ENCODE measurements at places on chromosomes 6 and 20. TPM values are rescaled to one million over a fixed set of nuclear protein-coding genes. Genes with fewer than 3 reads are reported as not detected.
A peak's percentile ranks its signal among the peaks of the same experiment; 100 is the strongest.

GRCh38 chr6:156587751-156588301, 189.4 kb upstream of the ARID1B start:
- H3K4me3 ChIP-seq = no peak overlapping the region
- no peak for DNase-seq
- no peaks in the 10 kb centered on the region for H3K36me3 ChIP-seq
- no peak overlapping the region for H3K27ac ChIP-seq

DNA sequence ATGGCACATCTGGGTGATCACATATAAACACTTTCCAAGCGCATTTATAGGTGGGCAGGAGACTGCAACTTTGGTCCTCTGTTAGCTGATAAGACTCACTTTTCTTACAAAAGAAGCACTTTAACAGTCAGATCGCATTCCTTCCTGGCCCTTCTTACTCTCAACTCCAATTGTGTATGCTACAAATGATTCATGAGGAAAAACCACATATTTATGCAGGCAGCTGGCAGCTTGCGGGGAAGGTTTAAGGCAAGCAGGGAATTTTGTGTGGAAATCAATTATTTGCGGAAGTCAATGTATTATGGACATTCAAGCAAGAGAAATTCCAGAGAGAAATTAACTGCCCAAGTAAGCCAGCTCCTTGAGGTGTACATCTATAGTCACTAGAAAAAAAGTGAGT, 194.0 kb downstream of the PKHD1 start:
- no peaks in the 10 kb centered on the region for H3K27me3 ChIP-seq
- no peak overlapping the region for H3K27ac ChIP-seq
- DNase-seq = no peak
- no peaks in the 10 kb centered on the region for H3K4me1 ChIP-seq

DNA sequence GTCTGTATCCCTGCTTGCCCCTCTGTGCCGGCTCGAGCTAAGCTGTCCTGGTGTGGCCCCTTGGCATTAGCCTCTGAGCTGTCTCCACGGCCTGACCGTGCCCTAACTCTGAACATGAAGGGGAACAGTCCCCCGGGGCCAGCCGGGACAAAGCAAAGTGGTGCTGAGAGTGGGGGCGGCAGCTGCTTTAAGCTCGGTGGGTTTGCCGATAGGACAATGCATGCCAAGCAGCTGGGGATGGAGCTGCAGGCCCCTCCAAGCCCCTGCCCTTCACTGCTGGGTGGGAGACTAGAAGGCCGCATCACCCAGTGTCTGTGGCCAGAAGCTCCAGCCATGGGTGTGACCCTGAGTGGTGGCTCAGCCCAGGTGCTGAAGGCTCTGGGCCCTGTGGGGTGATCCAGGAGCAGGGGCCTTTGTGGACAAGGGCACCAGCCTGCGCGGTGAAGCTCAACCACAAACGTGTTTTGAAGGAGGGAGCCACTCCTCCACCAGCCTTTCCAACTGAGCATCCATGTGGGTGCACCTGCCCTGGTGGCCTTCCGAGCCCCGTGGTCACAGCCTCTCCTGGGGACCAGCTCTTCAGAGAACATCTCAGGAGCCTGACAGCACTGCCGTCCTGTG, 242.5 kb downstream of the ERMARD start:
- DNase-seq = no peak
- H3K4me3 ChIP-seq = no peak overlapping the region
- no peaks in the 10 kb centered on the region for H3K27me3 ChIP-seq
- peak overlapping the region; percentile 22 for H3K27ac ChIP-seq
- H3K4me1 ChIP-seq = peaks cover 37% of the 10 kb centered on the region
- H3K36me3 ChIP-seq = no peaks in the 10 kb centered on the region

DNA sequence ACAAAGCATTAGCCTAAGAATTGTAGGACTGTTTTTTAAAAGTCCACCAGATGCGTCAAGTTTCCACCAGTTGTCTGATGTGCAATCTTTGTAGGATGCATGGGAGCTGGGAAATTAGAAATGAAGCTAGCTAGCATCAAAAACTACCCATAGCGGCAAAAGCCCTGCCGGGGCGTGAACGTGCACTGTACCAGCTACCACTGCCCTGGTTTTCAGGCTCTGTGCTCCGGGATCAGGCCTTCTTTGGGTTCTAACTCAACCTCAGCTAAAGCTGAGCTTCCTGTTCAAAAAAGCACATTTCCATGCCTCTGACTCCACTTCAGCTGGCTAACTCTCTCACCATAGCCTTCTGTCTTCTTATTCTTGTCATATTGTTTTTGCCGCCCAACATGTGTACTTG, 26.9 kb upstream of the FUCA2 start:
- no peaks in the 10 kb centered on the region for H3K27me3 ChIP-seq
- H3K27ac ChIP-seq = peak overlapping the region; percentile 84
- H3K4me3 ChIP-seq = peak overlapping the region; percentile 80
- H3K36me3 ChIP-seq = no peaks in the 10 kb centered on the region
- H3K4me1 ChIP-seq = peaks cover 51% of the 10 kb centered on the region

- no peak overlapping the region for H3K27ac ChIP-seq
- DNase-seq = no peak
- H3K27me3 ChIP-seq = peaks cover 2% of the 10 kb centered on the region
- no peak overlapping the region for H3K4me3 ChIP-seq
- peaks cover 3% of the 10 kb centered on the region for H3K4me1 ChIP-seq
These were observed 64.0 kb downstream of the BLOC1S5 start for GRCh38 chr6:8000188-8000596.

DNA sequence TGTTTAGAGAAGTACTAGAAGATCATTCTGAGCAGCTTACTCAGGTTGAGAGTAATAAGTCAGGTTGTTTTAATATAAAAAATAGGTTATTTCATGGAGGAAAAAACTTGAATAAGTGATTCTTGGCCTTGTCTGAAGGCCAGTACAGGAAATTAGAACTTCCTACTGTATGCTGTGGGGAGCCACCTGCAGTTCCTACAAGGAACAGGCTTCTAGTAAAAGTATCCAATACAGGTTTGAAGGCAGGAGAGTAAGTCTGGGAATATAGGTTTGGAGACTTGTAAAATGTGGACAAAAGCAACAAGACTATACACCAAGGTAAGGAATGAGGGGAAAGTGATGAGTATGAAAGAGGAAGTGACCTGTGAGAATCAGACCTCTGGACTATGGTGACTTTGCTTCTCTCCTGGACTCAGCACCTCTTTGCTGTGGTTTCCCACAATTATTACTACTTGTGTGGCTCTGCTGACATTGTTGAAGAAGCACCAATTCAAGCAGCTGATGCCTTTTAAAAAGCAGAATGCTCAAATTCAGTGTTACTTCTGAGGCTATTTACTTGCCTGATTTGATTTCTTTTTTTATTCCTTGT, 278.6 kb downstream of the TBC1D7 start:
- H3K4me3 ChIP-seq = no peak overlapping the region
- no peaks in the 10 kb centered on the region for H3K36me3 ChIP-seq
- no peak for DNase-seq
- no peak overlapping the region for H3K27ac ChIP-seq

- peaks cover 2% of the 10 kb centered on the region for H3K36me3 ChIP-seq
- H3K4me3 ChIP-seq = peak within 1 kb of the TSS; percentile 55
- DNase-seq = peak; percentile 8
- peaks cover 11% of the 10 kb centered on the region for H3K27me3 ChIP-seq
- peaks cover 3% of the 10 kb centered on the region for H3K4me1 ChIP-seq
These were observed at the start of gene PLCB4 for GRCh38 chr20:9068841-9069663. Gene PLCB4, plus strand, starts transcription at chr20:9069087. Its CDS starts 238,728 bp downstream, at chr20:9307815.

GRCh38 chr6:140854318-140854717, 1278.4 kb upstream of the GJE1 start:
- H3K4me3 ChIP-seq = no peak overlapping the region
- H3K27ac ChIP-seq = no peak overlapping the region
- DNase-seq = no peak
- H3K36me3 ChIP-seq = no peaks in the 10 kb centered on the region

- no peak overlapping the region for H3K27ac ChIP-seq
- no peak overlapping the region for H3K4me3 ChIP-seq
- no peaks in the 10 kb centered on the region for H3K4me1 ChIP-seq
These were observed 52.4 kb upstream of the BLCAP start for GRCh38 chr20:37580069-37580468.

CLPSL2 gene
- total RNA-seq = not detected

RNF182 gene
- not detected for total RNA-seq

DNA sequence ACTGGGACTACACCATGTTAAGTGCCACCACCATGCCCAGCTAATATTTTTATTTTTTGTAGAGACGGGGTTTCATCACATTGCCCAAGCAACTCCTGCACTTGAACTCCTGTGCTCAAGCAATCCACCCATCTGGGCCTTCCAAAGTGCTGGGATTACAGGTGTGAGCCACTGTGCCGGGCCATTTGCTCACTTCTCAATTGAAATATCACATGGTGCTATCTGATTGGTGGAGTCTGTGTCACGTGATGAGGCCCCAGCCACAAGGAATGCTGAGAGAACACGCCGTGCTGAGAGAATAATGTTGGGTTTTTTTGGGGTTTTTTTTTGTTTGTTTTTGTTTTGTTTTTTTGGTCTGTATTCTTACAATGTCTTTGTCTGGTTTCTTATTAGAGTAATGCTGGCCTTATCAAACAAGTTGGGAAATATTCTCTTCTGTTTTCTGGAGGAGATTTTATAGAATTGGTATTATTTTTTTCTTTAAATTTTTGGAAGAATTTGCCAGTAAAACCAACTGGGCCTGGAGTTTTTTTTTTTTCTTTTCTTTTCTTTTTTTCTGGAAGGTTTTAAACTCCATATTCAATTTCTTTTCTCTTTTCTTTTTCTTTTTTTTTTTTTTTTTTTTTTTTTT, 183.2 kb upstream of the KCNG1 start:
- H3K4me3 ChIP-seq = no peak overlapping the region
- DNase-seq = no peak
- no peaks in the 10 kb centered on the region for H3K36me3 ChIP-seq
- no peaks in the 10 kb centered on the region for H3K4me1 ChIP-seq
- no peak overlapping the region for H3K27ac ChIP-seq

DNA sequence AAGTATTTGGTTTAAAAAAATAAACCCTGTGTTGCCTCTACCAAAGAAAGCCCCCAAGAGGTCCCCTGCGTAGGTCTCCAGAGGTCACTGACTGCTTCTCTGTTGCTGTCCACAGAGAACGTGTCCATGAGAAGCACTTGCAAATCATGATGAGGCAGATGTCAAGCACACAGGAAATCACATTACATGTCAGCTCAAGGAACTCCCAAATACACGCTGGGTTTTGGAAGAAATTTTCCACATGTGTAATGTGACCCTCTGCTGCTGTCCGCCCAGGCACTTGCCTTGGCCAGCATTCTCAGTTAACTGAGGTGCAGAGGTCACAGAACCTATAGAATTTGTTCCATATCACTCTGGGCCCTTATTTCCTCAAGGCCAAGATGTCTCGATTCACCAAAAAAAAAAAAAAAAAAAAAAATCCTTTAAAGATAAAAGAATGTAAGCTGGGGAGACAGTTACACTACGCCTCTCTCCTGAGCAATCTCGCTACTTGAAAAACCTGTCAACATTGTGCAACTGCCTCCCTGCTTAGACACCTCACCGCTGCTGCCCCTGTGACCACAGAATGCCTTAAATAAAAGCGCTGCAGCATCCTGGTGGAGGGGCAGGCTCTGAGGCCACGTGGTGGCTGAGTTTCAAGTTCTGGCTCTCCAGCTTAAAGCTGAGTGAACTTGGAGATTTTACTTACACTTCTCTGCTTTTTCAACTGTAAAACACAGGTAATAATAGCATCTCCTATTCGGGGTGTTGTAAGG, 42.3 kb downstream of the SLC22A23 start:
- H3K27ac ChIP-seq = no peak overlapping the region
- H3K4me1 ChIP-seq = peaks cover 12% of the 10 kb centered on the region
- H3K36me3 ChIP-seq = no peaks in the 10 kb centered on the region
- no peaks in the 10 kb centered on the region for H3K27me3 ChIP-seq
- peak; percentile 56 for DNase-seq

BHLHE23 gene
- not detected for total RNA-seq

PDE7B gene
- total RNA-seq = 0.73 TPM

TSBP1 gene
- not detected for total RNA-seq

NUS1 gene
- 34.0 TPM for total RNA-seq

- no peak overlapping the region for H3K4me3 ChIP-seq
- no peaks in the 10 kb centered on the region for H3K27me3 ChIP-seq
- DNase-seq = no peak
These were observed 713.1 kb downstream of the HDGFL1 start for GRCh38 chr6:23282252-23283021.

DNA sequence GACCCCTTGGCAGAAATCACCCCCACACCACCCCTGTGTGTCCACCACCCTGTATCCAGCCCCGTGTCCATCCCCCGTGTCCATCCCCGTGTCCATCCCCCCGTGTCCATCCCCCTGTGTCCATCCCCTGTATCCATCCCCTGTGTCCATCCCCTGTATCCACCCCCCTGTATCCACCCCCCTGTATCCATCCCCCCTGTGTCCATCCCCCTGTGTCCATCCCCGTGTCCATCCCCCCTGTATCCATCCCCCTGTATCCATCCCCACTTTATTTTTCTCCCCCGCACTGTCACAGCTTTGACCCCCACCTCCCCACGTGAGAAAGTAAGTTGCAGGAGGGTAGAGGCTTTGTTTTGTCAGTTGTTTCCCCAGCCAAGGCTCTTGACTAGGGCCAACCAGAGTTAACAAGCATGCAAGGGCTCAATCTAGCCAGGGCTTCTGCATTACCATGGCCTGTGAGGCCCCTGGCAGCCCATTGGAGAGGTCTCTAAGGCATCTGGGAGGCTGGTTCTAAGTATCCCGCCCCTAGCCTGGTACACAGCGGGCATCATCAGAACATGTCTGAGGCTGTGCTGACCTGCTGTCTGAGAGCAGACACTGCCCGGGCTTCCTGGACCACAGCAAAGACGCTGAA, 18.1 kb upstream of the SIRPA start:
- DNase-seq = no peak
- no peak overlapping the region for H3K4me3 ChIP-seq
- H3K27ac ChIP-seq = no peak overlapping the region
- no peaks in the 10 kb centered on the region for H3K36me3 ChIP-seq
- peaks cover 5% of the 10 kb centered on the region for H3K27me3 ChIP-seq

- no peak overlapping the region for H3K27ac ChIP-seq
- H3K4me3 ChIP-seq = no peak overlapping the region
- H3K27me3 ChIP-seq = peaks cover 27% of the 10 kb centered on the region
- peaks cover 21% of the 10 kb centered on the region for H3K4me1 ChIP-seq
These were observed 14.6 kb upstream of the DCBLD1 start for GRCh38 chr6:117467876-117468275.

DNA sequence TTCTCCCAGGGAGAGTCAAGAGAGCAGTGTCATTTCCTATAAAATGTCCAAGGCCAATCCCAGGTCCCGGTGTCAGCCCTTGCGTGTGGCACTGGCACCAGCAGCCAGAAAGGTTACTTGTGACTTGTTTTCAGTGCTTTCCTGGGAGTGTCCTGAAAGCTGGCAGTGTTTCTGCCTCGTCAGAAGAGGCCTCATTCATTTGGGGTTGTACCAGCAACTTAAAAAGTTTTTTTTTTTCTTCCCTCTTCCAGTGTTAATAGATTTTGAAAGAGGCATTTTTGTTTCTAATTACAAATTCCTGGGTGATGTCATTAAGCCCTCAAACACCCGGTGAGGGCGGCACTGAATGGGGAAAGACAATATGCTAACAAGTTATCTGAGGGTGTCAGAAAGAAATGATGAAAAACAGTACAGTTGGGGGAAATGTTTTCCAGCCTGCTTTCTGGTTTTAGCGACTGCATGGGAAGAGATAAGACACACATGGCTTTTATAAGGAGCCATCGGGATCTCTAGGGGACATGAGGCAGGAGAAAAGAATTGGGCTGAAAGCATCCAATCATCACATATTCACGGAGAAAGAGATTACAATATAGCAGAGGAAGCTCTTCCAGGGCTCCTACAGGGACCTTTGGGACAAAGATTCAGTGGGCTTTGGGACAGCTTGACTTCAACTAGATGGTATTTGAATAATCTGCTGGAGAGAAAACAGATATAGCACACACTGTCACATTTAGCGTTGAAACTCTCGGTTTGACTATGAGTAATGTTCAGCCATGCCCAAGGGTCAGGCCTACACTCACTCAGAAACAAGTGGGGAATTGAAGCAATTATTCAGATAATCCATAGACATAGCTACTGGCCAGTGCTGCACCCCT, 153.0 kb downstream of the BCAS1 start:
- no peak overlapping the region for H3K4me3 ChIP-seq
- peaks cover 41% of the 10 kb centered on the region for H3K4me1 ChIP-seq
- DNase-seq = no peak
- no peaks in the 10 kb centered on the region for H3K27me3 ChIP-seq

GRM1 gene
- total RNA-seq = not detected

Measured in activated CD4-positive, alpha-beta T cell treated with anti-CD3 and anti-CD28 coated beads for 36 hours (primary cell).